Thoracic aorta (tissue), 2 donors: ENCODE measurements at places on chromosomes 4 and X.

DNA sequence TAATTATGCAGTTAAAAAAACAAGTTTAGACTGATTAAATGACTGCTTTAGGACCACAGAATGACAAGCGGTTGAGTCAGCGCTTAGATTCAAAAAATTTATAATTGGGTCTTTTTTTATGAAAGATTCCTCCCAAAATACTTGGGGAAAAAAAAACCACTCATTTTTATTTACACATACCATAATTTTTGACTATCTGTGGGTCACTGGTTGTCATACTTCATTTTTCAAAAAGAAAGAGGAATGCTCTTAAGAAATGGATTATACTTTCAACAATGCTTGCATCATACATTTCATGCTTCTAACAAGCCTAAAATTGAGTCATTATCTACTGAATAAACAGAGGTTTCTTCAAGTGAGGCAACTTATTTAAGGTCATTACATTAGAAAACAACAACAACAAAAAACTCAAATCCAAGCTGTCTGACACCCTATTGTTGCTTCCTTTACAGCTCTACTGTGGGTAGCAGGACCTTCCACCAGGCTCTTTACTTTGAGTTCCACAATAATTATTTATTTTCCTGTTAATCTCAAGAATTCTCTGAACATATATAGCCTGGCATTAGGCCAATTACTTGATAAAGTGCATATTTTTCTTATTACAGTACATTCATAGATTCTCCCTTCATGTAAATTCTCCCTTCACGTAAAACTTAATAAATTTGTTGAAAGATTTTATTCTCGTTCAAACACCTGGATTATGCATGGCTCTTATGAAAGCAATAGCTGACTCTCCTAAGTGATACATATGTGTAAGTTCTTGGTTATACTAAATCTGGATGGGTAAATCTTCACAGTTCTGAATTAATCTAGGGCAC, 445.5 kb downstream of the PCDH10 start:
- H3K4me1 ChIP-seq, result no peaks in the 10 kb centered on the region
- DNase-seq, result no peak
- H3K4me3 ChIP-seq, result no peak overlapping the region
- H3K27me3 ChIP-seq, result no peaks in the 10 kb centered on the region
- no peak overlapping the region for H3K27ac ChIP-seq
- no peaks in the 10 kb centered on the region for H3K36me3 ChIP-seq

GRCh38 chr4:38930204-38930603, 62.6 kb downstream of the FAM114A1 start:
- H3K27ac ChIP-seq, result no peak overlapping the region
- H3K36me3 ChIP-seq, result peaks cover 65% of the 10 kb centered on the region
- H3K27me3 ChIP-seq, result no peaks in the 10 kb centered on the region
- no peak overlapping the region for H3K4me3 ChIP-seq
- H3K4me1 ChIP-seq, result no peaks in the 10 kb centered on the region

- H3K36me3 ChIP-seq, result no peaks in the 10 kb centered on the region
- H3K4me1 ChIP-seq, result peaks cover 17% of the 10 kb centered on the region
- peak overlapping the region; percentile 92 for H3K27ac ChIP-seq
- DNase-seq, result no peak
- H3K27me3 ChIP-seq, result no peaks in the 10 kb centered on the region
These were observed 1.2 kb downstream of the RAP1GDS1 start for GRCh38 chr4:98262431-98262830.

DNA sequence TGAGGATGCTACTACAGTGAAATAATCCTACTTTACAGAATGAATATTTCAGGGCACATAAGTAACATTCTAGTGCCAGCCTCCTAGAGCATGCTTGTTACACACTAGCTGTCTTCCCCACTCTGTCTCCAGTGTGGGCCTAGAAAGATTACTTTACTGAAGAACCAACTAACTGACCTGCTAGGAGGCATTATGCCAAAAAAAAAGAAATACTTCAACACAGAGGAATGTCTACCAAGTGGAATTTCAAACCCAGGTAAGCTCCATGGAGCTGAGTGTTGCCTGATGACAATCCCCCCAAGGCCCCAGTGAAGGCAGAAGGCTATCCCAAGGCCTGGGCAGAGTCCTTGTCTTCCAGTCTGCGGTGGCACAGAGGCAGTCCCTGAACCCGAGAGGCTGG, 40.9 kb upstream of the STS start:
- no peak overlapping the region for H3K4me3 ChIP-seq
- no peaks in the 10 kb centered on the region for H3K27me3 ChIP-seq
- DNase-seq, result no peak
- H3K27ac ChIP-seq, result no peak overlapping the region
- H3K4me1 ChIP-seq, result no peaks in the 10 kb centered on the region

DNA sequence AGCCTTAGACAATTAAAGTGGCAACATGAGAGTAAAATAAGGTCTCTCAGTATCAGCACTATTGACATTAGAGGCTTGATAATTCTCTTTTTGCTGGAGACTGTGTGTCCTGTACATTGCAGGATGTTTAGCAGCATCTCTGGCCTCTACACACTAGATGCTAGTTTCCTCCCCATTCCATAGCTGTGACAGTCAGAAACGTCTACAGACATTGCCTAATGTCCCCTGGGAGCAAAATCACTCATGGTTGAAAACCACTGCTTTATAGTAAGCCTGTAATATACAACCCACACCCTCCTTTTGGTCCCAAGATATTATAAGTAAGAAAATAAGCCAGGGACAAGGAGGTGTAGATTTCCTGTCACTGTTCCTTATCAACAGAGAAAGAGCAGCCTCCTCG, 166.0 kb downstream of the FRMPD4 start:
- no peaks in the 10 kb centered on the region for H3K27me3 ChIP-seq
- no peak for DNase-seq
- H3K4me3 ChIP-seq, result no peak overlapping the region
- no peaks in the 10 kb centered on the region for H3K36me3 ChIP-seq
- no peak overlapping the region for H3K27ac ChIP-seq

DNA sequence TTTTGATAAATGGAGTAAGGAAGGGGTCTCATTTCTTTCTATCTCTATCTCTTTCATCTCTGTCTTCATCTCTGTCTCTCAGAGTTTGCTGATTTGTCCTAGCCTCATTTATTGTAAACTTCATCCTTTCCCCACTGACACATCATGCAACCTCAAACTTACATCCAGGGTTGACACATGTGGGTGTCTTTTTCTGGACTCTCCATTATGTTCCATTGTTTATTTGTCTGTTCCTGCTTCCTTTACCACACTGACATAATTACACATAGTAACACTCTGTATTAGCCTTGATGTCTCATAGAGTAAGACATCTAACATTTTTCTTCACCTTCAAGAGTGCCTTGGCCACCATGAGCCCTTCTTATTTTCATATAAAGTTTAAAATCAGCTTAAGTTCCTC, 8.1 kb upstream of the SRD5A3 start:
- H3K4me3 ChIP-seq, result no peak overlapping the region
- no peak for DNase-seq
- H3K36me3 ChIP-seq, result no peaks in the 10 kb centered on the region
- no peak overlapping the region for H3K27ac ChIP-seq
- H3K27me3 ChIP-seq, result no peaks in the 10 kb centered on the region
